Pulmonary artery endothelial cell (primary cell): ENCODE measurements at places on chromosomes 7 and 10. TPM values are rescaled to one million over a fixed set of nuclear protein-coding genes. Genes with fewer than 3 reads are reported as not detected.

The STEAP1 gene
- 18.6 and 40.1 TPM in 2 replicates for total RNA-seq

The MMRN2 gene
- 355 and 372 TPM in 2 replicates for total RNA-seq

The KCND2 gene
- total RNA-seq = not detected in 2 replicates

The SUGCT gene
- 0.88 and 2.4 TPM in 2 replicates for total RNA-seq

The RAPGEF5 gene
- total RNA-seq = 72.7 and 106 TPM in 2 replicates

The GATA3 gene
- total RNA-seq = 0.25 and 0.53 TPM in 2 replicates

The PTN gene
- total RNA-seq = 0.13 and 0.46 TPM in 2 replicates

The FAM25G gene
- not detected in 2 replicates for total RNA-seq

The SKIDA1 gene
- total RNA-seq = 0.33 and 0.46 TPM in 2 replicates

The FKBP9 gene
- 119 and 144 TPM in 2 replicates for total RNA-seq

- no peak for DNase-seq
Measured at GRCh38 chr10:77763453-77764430, 126.1 kb upstream of the KCNMA1 start.

GRCh38 chr7:64515330-64515729, 47.5 kb downstream of the ZNF680 start:
- no peak for DNase-seq

DNA sequence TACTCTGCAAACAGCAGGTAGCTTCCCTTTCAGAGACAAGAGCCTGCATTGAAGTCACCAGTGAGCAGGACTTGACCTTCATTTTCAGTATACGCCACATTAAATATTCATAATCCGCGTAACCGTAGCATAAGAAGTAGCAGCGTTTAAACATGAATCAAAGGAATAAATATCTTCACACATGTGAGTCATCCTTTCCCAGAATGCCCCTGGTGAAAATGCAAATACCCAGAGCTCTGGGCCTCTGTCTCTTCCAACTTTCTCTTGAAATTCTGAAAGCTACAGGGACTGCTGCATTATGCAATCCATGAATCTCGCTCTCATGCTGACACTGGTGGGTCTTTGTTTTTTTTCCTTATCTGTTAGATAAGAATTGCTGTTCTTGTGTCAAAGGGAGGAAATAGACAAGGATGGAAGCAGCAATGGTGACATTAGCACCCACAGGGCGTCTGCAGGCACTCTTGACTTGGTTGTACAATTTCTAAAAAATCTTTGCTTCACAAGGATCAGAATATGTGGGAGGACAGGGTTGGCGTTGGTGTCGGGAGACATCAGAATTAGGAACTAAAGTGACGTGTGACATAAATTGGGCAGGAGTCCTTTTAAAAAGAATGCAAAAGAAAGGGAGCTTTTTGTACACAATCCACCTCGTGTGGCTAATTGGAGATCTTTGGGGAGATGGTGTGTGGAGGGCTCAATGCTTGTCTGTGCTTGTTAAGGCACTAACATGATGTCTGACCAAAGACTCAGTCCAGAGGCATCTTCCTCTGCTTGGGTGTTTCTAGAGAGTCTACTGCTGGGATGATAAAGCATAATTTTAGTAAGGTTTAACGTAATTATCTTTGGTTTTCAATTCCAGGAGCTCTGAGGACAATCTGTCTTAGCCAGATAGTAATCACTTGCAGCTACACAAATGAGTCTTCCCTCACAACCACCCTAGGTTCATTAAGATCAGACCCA, 390.3 kb downstream of the KCNMA1 start:
- no peak for DNase-seq

GRCh38 chr10:131635564-131636015, 265.2 kb upstream of the PPP2R2D start:
- DNase-seq = no peak

DNA sequence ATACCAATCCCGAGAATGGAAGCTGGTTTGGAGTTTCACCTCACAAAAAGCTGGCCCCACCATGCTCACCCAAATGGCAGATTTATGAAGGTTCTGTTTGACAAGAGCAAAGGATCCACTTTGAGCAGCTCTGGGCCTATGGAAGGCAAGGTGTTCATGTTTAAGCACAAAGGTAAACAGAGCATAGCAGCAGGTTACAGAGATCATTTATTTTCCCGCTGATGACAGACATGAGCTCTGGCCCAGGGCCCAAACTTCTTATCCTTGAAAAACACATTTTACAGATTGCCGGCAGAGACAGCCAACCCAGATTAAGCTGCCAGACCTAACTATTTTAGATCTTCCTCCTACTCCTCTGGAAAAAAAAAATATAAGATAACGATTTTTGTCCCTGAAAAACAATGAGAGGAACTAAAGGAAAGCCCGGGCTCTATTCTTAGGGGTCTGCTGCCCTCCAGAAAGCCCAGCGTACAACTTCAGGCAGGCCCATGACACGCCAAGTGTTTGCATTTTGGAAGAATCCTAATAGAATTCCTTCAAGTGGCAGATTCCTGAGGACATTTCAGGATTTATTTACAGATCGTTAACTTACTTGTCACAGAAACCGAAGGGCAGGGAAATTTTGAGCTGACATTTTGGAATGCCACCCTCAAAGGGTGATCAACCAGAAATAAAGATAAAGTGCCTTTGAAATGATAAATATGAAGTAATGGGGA, 40.0 kb downstream of the SYPL1 start:
- no peak for DNase-seq

GRCh38 chr10:99785646-99786045, 3.2 kb downstream of the ABCC2 start:
- no peak for DNase-seq

GRCh38 chr7:155003092-155003375, at the start of gene PAXIP1:
PAXIP1 (minus strand) TSS chr7:155003124; CDS start chr7:155002929, 195 bp downstream.
- no peak for DNase-seq

DNA sequence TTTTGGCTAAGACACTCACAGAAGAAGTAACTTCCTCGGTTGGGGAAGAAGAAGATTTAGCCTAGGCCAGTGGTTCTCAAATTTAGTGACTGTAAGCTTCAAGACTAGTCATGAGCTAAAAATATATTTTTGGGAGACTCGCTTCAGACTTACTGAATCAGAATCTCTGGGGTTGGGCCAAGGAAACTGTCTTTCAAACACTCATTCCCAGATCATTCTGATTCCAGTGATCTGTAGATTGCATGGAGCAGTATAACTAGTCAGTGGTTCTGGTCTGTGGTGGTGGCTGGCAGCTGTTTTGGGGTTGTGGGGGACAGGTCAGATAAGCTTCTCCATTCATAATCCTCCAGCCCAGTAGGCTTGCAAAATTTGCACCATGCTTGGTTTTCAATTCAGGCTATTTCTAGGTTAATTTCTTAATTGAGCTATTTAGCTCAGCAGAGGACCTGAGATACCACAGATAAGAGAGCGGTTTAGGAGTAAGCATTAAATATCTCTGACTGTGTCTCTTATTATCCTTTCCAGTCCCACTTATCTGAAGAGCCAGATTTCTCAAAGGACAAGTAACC, 3.8 kb upstream of the KAT6B start:
- no peak for DNase-seq

- no peak for DNase-seq
Measured at GRCh38 chr10:37991655-37992054, 15.2 kb upstream of the ZNF25 start.

DNA sequence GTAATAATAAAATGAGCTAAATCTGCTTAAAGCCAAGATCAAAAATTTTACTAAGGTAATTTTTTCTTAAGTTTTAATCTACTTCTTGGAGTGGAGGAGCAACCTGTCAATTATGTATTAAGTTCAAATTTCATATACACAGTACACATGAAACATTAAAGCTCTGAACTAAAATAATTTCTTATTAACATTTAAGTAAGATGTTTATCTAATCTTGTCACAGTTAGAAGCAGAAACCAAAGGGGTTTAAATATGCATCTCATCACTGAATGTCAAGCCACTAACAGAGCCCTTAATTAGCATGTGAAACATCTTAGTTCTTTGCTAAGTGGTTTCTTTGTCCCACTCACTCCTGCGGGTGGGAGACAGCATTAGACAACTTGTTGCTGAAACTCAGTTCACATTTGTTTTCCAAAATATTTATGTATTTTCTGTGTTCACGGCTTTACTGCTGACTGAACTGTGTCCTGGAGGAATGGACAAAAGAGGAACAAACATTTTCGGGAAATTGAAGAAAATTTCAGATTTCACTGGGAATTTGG, 130.9 kb upstream of the MBL2 start:
- no peak for DNase-seq

- DNase-seq = no peak
Measured at GRCh38 chr7:75981453-75982305, 12.7 kb downstream of the TMEM120A start.

GRCh38 chr10:71218046-71218650, 5.8 kb downstream of the UNC5B start:
- DNase-seq = no peak

GRCh38 chr7:151143261-151144015, 24.1 kb downstream of the GBX1 start:
- no peak for DNase-seq

GRCh38 chr7:10875080-10875479, 98.6 kb upstream of the PHF14 start:
- DNase-seq = no peak

DNA sequence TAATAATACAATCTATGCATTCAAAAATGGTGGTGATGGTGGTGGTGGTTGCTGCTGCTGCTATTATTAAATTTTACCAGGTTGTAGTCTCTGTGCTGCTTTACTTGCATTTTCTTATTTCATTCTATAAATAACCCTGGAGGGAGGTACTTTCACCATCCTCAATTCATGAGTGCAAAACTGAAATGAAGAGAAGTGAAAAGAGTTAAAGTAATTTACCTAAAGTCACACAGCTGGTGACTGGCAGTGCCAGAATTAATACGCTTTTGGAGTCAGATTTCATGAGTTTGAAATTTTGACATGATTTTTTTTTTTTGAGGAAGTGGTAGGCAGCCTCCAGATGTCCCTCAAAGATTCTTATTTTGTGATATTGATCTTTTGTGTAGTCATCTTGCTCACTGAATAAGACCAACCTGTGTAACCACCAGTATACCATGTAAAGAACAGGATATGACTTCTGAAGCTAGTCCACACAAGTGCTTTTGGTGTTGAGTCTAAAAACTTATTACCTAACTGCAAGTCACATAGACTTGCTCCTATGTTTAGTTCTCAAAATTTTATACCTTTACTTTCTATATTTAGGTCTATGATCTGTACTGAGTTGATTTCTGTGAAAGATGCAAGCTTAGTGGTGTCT, 218.8 kb downstream of the ZWINT start:
- no peak for DNase-seq
